ENCODE measurements at places on chromosomes 11 and 22.

GRCh38 chr11:101759771-101760450 is 154.9 kb upstream of the CEP126 start:
- DNase-seq = no peak

GRCh38 chr11:117998664-117999353 is 12.6 kb downstream of the IL10RA start:
- DNase-seq = no peak

GRCh38 chr11:70104419-70104818 is 26.3 kb downstream of the ANO1 start:
- DNase-seq = peak; percentile 39

GRCh38 chr11:90846628-90847027 is 623.8 kb upstream of the CHORDC1 start:
- no peak for DNase-seq

Data from uterus (tissue), 4 donors.